AG04450 (cell line): ENCODE measurements at places on chromosomes 2 and 18. TPM values are rescaled to one million over a fixed set of nuclear protein-coding genes. Genes with fewer than 3 reads are reported as not detected.

Gene ZNF512
- polyA plus RNA-seq = 51.4 and 63.7 TPM in 2 replicates

Gene PROKR1
- polyA plus RNA-seq = not detected in 2 replicates

Gene DES
- 19.8 and 24.9 TPM in 2 replicates for polyA plus RNA-seq

Gene FEV
- not detected in 2 replicates for polyA plus RNA-seq

Gene SLC16A14
- polyA plus RNA-seq = 2.1 and 2.7 TPM in 2 replicates
